A673 (cell line): ENCODE measurements at places on chromosomes 2 and 18.

DNA sequence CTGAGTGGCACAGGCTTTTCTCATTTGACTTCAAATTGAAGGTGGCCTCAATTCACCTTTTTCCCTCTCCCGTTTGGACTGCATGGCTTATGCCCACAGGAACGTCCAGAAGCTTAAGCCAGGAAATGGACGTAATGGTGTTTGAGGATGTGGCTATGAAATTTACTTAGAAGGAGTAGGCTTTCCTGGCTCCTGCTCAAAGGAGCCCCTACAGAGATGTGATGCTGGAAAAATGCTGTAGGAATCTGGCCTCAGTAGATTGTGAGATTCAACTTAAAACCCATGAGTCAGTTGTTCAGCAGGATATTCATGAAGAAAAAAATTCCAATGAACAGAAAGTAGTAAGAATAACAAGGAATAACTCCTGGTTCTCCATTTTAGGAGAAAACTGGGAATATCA lies 129.0 kb downstream of the ICOS start:
- H3K27ac ChIP-seq = no peak overlapping the region
- H3K4me3 ChIP-seq = no peak overlapping the region
- H3K4me1 ChIP-seq = peaks cover 3% of the 10 kb centered on the region
- no peaks in the 10 kb centered on the region for H3K27me3 ChIP-seq
- no peak for DNase-seq

- H3K36me3 ChIP-seq = no peaks in the 10 kb centered on the region
- peak overlapping the region; percentile 92 for H3K27ac ChIP-seq
- H3K27me3 ChIP-seq = no peaks in the 10 kb centered on the region
Measured at GRCh38 chr2:197453914-197454398, 604 bp downstream of the COQ10B start.

- peaks cover 27% of the 10 kb centered on the region for H3K4me1 ChIP-seq
- peak overlapping the region; percentile 78 for H3K4me3 ChIP-seq
- H3K36me3 ChIP-seq = no peaks in the 10 kb centered on the region
- peak; percentile 48 for DNase-seq
- H3K27ac ChIP-seq = peak overlapping the region; percentile 78
Measured at GRCh38 chr18:79400091-79400590, 4.4 kb downstream of the NFATC1 start.

DNA sequence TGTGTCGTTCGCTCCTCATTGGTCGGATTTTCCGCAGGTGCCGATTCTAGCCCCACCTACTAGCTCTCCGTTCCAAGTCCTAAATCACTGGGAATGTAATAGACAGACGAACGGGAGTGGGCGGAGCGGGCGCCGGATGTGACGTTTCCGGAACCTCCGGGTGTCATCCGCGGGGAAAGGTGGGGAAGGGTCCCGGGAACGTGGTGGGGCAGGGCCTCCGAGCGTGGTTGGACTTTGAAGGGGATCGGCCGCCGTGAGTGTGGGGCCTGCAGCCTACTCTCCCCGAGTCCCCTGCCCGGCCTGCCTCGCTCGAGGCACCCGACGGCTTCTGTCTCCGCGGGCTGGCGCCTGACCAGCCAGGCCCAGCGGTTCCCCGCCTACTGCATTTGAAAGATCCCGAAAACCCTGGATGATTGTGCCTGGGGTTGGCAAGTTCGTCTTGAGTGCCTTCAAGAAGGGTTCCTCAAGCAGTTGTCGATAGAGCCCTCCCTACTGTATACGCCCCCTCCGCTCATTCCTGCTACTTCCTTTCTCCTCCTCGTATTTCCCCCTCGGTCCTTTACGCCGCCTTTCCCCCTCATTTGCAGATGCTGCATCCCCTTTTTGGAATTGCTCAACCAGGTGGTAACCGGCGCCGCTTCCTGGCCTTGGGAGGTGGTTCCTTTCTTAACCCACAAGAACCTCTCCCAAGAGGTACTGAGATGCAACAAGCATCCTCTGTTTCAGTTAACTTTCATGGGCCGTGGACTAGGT lies at the start of gene STAMBP:
STAMBP (plus strand) TSS at position 144 of the 753 bp plus-strand sequence. CDS start 1,896 bp downstream, outside the sequence.
- H3K4me3 ChIP-seq = peak within 1 kb of the TSS; percentile 67
- H3K27me3 ChIP-seq = no peaks in the 10 kb centered on the region
- peaks cover 20% of the 10 kb centered on the region for H3K4me1 ChIP-seq
- H3K27ac ChIP-seq = peak within 1 kb of the TSS; percentile 93

DNA sequence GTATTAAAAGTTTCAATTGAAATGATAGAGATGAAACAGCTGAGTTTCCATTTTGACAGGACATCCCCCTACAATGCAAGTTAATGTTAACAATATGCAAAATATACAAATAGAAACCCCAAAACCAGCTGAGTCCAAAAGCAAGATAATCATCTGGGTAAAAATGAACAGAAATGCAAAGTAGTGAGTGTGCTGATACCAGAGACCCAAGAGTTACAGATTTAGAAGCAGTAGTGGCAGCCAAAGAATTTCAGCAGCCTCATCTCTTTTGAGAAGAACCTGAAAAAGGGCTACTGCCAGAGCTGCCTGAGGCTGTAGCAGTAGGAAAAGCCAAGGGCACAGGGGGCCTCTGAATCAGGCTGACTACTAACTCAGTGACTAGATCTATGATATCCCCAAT lies 82.6 kb downstream of the THADA start:
- H3K27ac ChIP-seq = no peak overlapping the region
- no peaks in the 10 kb centered on the region for H3K27me3 ChIP-seq
- H3K4me3 ChIP-seq = no peak overlapping the region
- no peaks in the 10 kb centered on the region for H3K4me1 ChIP-seq

GRCh38 chr2:218021536-218022071 lies 18.8 kb upstream of the TNS1 start:
- H3K36me3 ChIP-seq = no peaks in the 10 kb centered on the region
- peaks cover 26% of the 10 kb centered on the region for H3K4me1 ChIP-seq
- H3K27ac ChIP-seq = no peak overlapping the region
- H3K4me3 ChIP-seq = no peak overlapping the region
- no peak for DNase-seq
